ENCODE measurements at places on chromosomes 2 and 18.

DNA sequence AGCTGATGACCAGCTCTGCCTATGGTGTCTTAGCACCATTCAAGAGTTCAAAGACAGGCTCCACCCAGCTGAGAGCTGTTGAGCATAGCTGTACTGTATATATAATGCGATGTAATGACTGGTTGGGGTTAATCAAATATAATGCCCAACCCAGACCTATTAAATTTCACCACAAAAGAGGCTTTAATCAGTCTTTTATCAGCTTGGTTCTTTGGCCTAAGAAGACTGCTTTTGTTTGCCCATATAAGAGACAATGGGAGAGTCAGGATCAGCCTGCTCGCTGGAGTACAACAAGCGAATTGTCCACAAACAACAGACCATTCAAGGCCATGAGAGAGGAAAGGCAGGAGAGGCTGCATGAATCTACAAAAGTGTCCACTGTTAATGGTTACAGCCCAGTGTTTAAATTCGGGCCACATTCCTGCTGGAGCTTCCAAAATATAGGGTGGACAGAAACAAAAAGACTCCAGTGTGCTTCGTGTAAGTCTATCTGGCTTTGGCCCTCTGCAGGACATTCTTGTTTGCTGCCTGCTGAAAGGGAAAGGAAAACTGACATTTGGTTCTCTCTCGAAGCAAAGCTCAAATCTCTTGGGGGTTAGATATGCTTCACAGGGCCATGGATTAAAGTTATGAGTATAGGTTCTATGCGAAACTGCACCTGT is 299.0 kb upstream of the FBXO11 start:
- no peak for DNase-seq

GRCh38 chr2:40271094-40271493 is 180.8 kb downstream of the SLC8A1 start:
- DNase-seq = no peak

GRCh38 chr2:177328056-177328455 is 63.5 kb upstream of the NFE2L2 start:
- no peak for DNase-seq

GRCh38 chr2:16189029-16189835 is 248.9 kb downstream of the MYCN start:
- DNase-seq = no peak

DNA sequence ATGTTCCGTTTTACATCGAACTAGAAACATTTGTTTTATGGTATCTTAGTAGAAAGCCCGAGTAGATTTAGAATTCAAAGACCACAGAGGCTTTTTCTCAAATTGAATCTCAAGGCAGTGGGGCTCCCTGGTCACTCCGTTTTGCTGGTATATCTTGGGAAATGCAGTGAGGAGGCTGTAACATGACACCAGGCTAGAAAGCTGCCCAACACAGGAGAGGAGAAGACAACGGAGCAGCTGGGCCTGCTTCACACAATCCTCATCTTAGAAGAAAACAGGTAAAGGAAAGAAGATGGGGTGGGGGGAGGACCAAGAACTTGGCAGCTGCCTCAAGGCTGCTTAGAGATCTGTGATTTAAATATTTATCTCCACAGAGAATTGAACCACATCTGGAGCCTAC is 38.3 kb upstream of the EPB41L3 start:
- DNase-seq = peak; percentile 14

DNA sequence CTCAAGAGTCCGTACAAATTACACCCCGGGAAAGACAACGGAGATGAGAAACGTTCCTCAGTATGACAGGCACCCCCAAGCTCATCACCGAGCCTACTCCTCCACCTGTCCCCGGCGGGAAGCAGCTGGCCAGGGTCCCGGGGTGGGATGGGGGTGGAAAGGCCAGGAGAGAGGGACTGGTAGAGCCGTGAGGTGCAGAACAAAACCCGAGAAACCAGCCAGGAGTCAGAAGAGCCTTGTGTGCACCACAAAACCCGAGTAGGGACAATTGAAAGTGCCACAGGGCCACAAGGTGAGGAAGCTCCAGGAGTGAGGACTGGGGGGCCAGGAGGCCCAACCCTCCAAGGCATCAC is 75.5 kb upstream of the SALL3 start:
- no peak for DNase-seq

DNA sequence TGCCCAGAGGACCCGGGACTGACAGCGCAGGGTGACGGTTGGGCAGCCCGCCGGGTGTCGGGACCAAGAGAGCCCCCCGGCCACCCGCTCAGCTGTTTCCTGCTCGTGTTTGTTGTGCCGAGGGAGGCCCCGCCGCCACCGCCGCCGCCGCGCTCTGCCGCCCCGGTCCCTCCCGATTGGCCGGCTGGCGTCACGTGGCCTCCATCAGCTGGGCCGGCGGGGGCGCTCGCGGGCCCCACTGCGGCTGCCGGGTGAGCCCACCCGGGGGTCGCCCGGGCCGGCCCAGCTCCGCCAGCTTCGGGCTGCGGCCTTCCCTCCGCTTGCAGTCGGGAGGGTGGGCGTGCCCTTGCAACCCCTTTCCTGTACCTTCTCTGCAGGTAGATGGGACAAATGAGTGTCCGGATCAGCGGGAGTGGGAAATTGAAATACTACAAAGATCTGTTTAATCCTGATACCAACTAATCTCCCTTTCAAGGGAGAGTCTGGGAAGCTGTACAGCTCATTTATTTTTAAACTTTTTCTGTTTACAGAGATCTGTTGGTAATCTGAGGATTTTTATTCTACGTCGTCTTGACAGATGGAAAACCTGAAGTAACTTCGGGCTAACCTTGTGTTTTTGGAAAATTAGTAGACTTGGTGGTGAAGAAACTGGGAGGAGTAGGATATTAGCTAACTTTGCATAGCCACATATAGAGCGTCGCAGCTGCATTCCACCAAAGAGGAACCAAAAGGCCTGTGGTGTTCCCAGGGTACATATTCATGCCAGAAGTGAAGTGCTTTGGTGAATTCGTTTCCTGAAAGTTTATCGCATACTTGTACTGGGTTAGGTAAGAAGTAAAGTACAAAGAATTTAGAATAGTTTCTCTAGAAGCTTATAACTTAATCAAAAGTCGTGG is 1.2 kb downstream of the YPEL5 start:
- DNase-seq = peak; percentile 26

GRCh38 chr2:138536302-138536701 is 34.7 kb downstream of the SPOPL start:
- no peak for DNase-seq

DNA sequence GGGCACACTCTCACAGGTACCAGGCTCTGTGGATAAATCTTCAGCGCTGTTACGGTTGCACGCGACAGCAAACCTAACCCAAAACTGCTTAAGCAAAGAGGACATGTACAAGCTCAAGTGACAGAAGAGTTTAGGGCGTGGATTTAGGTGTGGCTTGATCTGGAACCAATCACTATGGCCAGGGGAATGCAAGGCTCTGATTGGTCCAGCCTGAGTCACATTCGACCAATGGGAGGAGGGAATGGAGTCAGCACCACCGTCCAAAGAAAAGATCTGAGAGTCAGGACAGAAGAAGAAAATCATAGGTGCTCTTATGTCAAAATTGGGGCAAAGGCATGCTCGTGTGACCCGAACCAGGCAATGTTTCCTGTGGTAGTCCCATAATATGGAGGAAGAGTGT is 139.0 kb downstream of the TRIM43 start:
- no peak for DNase-seq

DNA sequence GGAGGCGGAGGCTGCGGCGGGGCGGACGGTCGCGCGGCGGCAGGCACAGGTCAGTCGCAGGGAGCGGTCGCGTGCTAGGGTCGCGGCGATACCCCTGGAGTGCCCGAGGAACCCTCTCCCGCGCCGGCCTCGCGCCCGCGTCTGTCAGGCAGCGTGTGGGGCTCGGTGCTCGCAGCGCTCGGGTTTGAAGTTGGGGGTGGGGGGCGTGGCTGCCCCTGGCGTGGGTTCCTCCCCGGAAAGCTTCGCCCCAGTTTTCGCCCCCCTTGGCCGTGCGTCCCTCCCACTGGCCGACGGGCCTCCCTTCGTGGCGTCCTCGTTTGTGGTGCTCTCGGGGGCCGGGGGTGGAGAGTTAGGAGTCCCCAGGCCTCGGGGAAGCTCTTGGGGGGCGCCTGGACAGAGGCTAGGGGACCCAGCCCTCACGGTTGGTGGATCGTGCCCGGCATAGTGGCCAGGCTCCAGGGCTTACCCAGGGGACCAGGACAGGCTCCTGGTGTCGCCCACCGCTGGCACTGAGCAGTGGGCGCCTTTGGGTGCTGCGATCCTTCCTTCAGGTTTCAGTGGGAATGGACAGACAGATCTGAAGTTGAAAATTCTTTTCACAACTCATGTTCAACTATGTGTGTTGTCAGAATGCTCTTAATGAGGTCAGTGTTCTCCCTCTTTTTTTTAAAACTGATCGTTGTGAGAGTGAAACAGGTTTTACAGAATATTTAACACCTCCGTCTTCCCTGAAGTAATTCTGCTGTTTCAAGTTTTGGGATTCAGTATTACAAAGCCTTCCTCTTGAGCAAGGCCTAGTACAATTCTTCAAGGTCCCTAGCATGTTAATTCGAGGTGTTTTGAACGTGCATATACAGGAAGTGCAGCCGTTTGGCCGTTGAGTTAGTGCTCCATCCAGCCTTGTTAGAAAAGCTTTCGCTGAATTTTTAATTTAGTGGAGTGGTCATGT is 604 bp downstream of the RALBP1 start:
- peak; percentile 19 for DNase-seq

DNA sequence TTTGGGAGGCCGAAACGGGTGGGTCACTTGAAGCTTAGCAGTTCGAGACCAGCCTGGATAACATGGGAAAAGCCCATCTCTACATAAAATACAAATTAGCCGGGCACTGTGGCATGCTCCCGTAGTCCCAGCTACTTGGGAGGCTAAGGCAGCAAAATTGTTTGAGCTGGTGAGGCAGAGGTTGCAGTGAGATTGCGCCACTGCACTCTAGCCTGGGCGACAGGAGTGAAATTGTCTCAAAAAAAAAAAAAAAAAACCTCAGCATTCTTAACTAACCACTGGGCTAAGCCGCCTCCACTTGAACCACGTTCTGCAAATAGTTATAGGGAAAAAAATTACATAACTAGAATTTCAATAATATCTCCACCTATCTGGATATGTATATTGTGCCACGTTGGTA is 2.3 kb downstream of the FOXI3 start:
- no peak for DNase-seq

- peak; percentile 75 for DNase-seq
These were observed 80.0 kb downstream of the GFPT1 start for GRCh38 chr2:69306822-69307578.

GRCh38 chr2:232465061-232465460 is 9.1 kb downstream of the ALPI start:
- DNase-seq = no peak

GRCh38 chr2:177765698-177766097 is 306.9 kb downstream of the PDE11A start:
- DNase-seq = no peak

DNA sequence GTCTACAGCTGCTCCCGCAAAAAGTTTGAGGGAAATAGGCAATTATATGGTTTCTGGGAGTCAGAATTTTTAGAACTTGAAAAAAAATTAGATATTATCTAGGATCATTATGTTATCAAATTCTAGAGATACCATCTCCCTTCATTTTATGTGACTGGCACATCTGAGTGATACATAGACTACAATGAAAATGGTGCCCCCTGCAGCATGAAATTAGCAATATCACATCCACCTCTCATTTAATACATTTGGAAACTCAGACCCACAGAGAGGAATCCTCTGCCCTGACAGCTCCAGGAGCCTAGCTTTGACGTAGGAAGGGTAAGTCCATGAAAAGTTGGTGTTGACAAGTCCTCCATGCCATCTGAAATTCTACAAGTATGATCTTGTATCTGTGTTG is 381.6 kb downstream of the SUCLG1 start:
- no peak for DNase-seq

GRCh38 chr18:28115149-28115550 is 61.8 kb downstream of the CDH2 start:
- peak; percentile 72 for DNase-seq

DNA sequence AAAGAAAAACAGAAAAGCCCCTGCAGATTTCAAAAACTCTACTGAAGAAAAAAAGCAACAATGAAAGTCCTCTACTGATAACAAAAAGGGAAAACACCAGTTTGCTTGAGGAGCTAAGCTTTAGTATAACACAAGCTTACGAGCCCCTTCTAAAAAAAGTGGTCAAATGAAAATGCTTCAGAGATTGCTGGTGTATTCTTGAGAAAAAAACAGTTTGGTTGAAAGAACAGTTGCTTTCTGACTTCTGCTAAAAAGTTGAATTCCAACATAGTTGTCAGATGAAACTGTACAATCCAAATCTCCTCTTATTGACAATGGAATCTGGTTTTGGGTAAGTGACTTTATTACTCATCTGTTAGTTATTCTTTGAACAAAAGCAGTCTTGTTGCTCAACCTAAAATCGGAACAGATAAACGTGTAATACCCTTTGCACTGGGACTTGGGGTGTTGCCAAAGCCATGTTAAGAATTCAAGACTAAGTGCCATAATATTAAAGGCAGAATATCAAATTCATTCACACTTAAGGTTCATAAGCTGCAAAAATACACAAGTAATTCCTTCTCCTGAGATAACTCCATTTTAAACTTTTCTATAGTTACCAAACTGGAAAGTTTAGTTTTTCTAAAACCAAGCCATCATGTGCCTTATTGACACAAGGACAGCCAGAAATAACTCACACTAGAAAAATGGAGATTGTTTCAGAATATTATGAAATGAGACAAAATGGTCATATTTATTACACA is 45.3 kb upstream of the SPAG16 start:
- DNase-seq = peak; percentile 27

GRCh38 chr2:204472375-204472774 is 72.9 kb upstream of the PARD3B start:
- no peak for DNase-seq

GRCh38 chr2:218273908-218274249 is 3.6 kb downstream of the PNKD start:
- DNase-seq = no peak

DNA sequence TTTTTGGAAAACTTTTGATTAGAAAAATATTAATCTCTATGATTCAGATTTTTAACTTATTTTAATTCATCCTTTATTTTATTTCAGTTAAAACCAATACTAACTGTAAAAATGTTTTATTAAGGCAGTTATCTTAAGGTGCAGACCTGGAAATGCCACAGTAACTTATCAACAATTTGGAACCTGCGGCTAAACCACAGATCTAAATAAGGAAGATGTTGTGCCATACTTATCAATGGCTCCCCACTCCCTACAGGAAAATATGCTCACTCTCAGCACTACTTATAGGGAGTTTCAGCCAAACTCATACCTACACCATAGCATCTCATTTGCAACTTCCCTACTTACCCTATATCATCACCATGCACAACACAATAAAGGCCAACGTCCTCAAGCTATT is 226.9 kb upstream of the KYNU start:
- no peak for DNase-seq

- no peak for DNase-seq
These were observed 368.1 kb upstream of the CDH19 start for GRCh38 chr18:66971960-66972359.

DNA sequence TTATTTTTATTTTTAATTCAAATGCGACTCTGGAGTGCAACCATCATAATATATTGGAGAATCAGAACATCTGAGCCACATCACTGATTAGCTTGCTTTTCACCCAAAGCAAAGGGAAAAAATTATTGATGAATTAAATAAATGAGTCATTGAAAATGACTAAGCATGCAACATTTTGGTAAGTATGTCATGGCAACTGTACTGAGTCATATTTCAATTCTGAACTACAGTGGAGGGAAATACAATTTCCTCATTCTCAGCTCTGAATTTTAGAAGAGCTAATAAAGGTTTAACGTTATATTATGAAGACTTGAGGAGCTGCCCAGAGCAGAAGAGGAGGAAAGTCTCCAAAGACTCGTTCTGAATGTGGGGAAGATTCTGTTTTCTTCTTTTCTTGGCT is 89.6 kb upstream of the CCDC68 start:
- DNase-seq = no peak

GRCh38 chr2:191615596-191615995 is 62.3 kb upstream of the NABP1 start:
- no peak for DNase-seq
